ENCODE measurements at places on chromosomes 3 and 15.

GRCh38 chr3:188338086-188338485, 184.1 kb downstream of the LPP start:
- no peak for DNase-seq
- H3K4me1 ChIP-seq: peaks cover 29% of the 10 kb centered on the region
- H3K27me3 ChIP-seq: no peaks in the 10 kb centered on the region

DNA sequence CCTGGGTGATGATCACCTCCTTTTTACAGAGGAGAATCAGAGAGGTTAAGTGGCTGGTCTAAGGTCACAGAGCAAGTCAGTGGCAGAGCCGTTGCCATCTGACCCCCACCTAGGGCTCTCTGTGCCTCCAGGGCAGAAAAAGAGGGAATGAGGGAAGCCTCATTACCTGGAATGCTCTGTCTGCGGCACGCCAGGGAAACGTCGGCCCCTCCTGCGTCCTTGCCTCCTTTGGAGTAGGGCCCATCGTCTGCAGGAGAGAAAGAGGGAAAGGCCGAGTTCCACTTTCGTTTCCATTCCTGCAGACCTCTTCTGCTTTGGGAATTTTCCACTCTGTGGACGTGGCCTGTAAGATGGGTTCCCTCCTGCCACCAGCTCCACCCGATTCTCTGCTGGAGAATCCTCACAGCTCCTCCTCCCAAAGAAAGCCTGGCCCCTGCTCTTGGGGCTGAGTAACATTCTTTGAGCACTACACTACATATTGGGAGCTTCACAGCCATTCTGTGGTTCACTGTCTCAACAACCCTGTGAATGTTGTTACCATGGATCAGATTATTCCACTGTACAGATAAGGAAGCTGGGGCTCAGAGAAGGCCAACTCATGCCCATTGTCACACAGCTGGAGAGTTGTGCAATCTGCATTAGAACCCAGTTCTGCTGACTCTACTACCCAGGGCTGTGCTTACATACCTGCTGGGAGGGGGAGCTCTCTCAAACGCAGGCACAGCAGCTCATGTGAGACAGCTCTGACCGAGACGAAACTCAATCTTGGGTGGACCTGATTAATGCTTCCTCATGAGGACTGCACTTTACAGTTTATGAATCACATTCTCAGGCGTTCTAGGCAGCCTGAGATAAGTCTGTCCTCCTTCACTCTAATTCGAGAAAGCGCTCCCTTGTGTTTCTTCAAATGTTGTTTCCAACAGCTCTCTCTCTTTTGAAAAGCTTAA, 14.2 kb downstream of the GRIP2 start:
- no peaks in the 10 kb centered on the region for H3K36me3 ChIP-seq
- H3K4me3 ChIP-seq: no peak overlapping the region
- DNase-seq: no peak
- H3K27ac ChIP-seq: no peak overlapping the region

GRCh38 chr3:57696801-57697321, 4.0 kb upstream of the DENND6A start:
- peaks cover 4% of the 10 kb centered on the region for H3K36me3 ChIP-seq
- H3K27me3 ChIP-seq: no peaks in the 10 kb centered on the region
- no peak overlapping the region for H3K27ac ChIP-seq
- peaks cover 3% of the 10 kb centered on the region for H3K4me1 ChIP-seq
- no peak overlapping the region for H3K4me3 ChIP-seq
- no peak for DNase-seq

- H3K4me3 ChIP-seq: peak overlapping the region; percentile 95
- no peak for DNase-seq
- H3K27me3 ChIP-seq: no peaks in the 10 kb centered on the region
- peaks cover 83% of the 10 kb centered on the region for H3K36me3 ChIP-seq
- peaks cover 50% of the 10 kb centered on the region for H3K4me1 ChIP-seq
- H3K27ac ChIP-seq: peak overlapping the region; percentile 97
Measured at GRCh38 chr3:10251006-10251405, 2.7 kb downstream of the TATDN2 start.

GRCh38 chr3:128054367-128054766, 2.1 kb downstream of the SEC61A1 start:
- peak overlapping the region; percentile 99 for H3K4me3 ChIP-seq
- H3K36me3 ChIP-seq: peaks cover 61% of the 10 kb centered on the region

GRCh38 chr15:35992791-35993190, 446.8 kb upstream of the DPH6 start:
- no peak overlapping the region for H3K27ac ChIP-seq
- H3K27me3 ChIP-seq: no peaks in the 10 kb centered on the region
- H3K4me1 ChIP-seq: no peaks in the 10 kb centered on the region
- H3K4me3 ChIP-seq: no peak overlapping the region
- no peaks in the 10 kb centered on the region for H3K36me3 ChIP-seq

DNA sequence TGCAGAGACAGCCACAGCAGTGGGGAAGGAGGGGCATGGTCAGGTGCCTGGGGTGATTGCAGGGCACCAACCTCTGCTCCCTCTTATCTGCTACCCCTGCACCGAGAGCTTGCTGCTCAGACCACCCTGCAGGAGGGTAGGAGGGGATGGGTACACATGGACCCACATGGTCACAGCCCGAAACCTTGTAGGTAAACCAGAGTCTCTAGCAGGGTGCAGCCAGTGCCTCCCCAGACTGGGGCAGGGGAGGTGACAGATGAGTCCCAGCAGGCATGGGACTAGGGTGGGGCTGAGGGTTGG, 49.2 kb downstream of the FAH start:
- H3K36me3 ChIP-seq: no peaks in the 10 kb centered on the region
- DNase-seq: no peak
- no peak overlapping the region for H3K4me3 ChIP-seq

DNA sequence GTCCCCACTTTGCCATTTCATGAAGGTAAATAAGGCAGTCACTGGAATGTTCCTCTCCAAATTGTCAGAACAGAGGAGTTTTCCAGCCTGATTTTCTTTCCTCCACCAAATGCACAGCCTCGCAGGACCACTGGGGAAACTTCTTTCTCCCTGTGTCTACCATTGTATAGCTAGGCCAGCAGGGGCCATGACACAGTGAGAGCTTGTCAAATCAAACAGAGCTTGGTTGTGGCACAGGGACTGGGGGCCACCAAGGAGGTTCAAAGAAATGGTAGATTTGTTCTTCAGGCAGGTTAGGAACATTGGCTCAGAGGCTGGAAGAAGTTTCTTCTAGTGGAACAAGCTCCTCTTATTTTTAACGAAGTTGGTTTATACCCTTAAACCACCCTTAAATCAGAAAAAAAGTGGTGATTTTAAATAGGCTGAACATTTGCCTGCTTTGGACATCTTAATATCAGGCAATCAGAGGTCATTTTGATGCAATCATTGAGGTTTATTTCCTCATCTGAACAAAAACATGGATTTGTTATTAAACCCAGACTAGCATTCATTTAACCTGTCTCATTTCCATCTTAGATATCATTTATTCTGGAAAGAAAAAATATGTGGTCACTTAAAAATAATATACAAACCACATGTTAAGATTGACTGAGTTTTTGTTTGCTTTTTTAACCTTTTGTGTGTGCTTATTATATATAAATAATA, 105.6 kb downstream of the GTPBP8 start:
- H3K27ac ChIP-seq: no peak overlapping the region
- no peak overlapping the region for H3K4me3 ChIP-seq
- no peak for DNase-seq
- H3K36me3 ChIP-seq: no peaks in the 10 kb centered on the region

DNA sequence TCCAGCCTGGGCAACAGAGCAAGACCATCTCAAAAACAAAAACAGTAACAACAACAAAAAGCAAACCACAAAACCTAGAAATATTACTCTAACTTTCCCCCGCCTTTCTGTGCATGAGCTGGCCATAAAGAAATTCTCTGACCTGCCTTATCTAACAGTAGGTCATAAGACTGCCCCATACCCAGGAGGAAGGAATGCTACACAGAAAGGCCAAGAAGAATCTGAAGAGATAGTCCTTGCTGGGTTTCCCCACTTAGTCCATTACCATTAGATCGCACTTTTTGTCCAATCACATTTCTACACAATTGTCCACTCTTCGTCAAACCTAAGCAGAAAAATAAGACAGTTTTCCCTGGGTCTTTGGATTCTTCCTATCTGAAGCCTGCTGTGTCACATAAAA, 23.5 kb downstream of the CIAO2A start:
- H3K4me3 ChIP-seq: no peak overlapping the region
- peaks cover 26% of the 10 kb centered on the region for H3K36me3 ChIP-seq
- no peak for DNase-seq
- peaks cover 10% of the 10 kb centered on the region for H3K4me1 ChIP-seq
- no peak overlapping the region for H3K27ac ChIP-seq

- no peaks in the 10 kb centered on the region for H3K27me3 ChIP-seq
- H3K4me1 ChIP-seq: peaks cover 7% of the 10 kb centered on the region
- H3K27ac ChIP-seq: no peak overlapping the region
Measured at GRCh38 chr3:72192572-72192971, 407.6 kb upstream of the PROK2 start.

DNA sequence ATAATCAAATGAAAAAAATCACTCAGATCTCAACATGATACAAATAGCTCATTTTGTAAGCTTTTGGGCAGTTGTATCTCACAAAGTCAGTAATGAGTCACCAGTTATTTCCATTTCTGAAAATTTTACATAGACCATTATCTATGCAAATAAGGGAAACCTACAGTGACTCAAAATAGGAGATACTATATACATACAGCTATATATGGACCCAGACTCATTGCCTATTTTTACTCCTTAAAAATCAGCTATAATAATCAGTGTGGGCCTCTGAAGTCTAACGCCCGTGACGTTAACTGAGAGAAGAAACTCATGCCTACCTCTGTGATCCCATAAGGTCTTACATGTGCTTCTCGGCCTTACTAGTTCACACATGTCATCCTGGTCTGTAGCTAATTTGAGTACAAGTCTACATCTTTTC, 31.6 kb downstream of the LRIG1 start:
- H3K4me3 ChIP-seq: peak overlapping the region; percentile 67
- H3K4me1 ChIP-seq: peaks cover 78% of the 10 kb centered on the region
- H3K36me3 ChIP-seq: peaks cover 32% of the 10 kb centered on the region
- H3K27me3 ChIP-seq: no peaks in the 10 kb centered on the region

- H3K4me1 ChIP-seq: no peaks in the 10 kb centered on the region
- H3K36me3 ChIP-seq: peaks cover 15% of the 10 kb centered on the region
- H3K4me3 ChIP-seq: no peak overlapping the region
- no peak overlapping the region for H3K27ac ChIP-seq
Measured at GRCh38 chr3:134535186-134535970, 49.5 kb downstream of the CEP63 start.

GRCh38 chr3:194101592-194102432, 34.1 kb upstream of the HES1 start:
- H3K27me3 ChIP-seq: peaks cover 38% of the 10 kb centered on the region
- H3K36me3 ChIP-seq: no peaks in the 10 kb centered on the region
- peaks cover 11% of the 10 kb centered on the region for H3K4me1 ChIP-seq

- H3K4me1 ChIP-seq: peaks cover 3% of the 10 kb centered on the region
- H3K36me3 ChIP-seq: no peaks in the 10 kb centered on the region
- H3K27me3 ChIP-seq: peaks cover 13% of the 10 kb centered on the region
- H3K27ac ChIP-seq: no peak overlapping the region
- DNase-seq: no peak
Measured at GRCh38 chr3:56125358-56126005, 342.8 kb downstream of the ERC2 start.

DNA sequence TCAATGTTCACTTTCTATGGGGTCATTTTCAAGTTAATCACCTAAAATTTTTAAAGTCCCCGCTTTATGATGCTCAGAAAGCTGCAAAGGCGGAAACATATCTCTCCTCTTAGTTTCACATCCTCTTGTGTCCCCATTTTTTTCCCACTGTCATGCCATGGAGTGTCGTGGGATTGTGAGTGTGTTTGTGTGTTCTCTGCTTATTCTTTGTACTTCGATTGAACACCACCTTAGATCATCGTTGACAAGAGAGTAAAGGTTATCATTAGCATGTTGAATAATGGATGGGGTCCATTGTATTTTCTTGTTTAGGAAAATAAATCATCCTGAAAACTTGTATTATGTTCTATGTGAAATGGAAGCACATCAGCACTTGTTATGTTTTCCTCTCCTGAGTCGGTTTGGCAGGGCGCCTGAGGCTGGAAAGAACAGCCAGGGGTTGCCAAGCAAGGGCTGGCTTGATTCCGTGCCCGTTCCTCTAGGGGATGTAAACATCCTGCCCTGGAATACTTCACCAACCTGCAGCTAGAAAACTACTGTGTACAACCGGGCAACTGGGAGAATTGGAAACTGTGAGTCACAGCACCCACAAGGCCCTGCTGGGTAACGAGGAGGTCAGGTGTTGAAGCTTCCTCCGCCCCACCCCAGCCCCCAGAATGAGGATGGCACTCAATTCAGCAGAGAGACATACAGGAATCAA, 67.2 kb downstream of the EIF4E3 start:
- H3K27me3 ChIP-seq: peaks cover 5% of the 10 kb centered on the region
- DNase-seq: no peak
- H3K4me1 ChIP-seq: peaks cover 6% of the 10 kb centered on the region
- no peaks in the 10 kb centered on the region for H3K36me3 ChIP-seq
- H3K27ac ChIP-seq: no peak overlapping the region

DNA sequence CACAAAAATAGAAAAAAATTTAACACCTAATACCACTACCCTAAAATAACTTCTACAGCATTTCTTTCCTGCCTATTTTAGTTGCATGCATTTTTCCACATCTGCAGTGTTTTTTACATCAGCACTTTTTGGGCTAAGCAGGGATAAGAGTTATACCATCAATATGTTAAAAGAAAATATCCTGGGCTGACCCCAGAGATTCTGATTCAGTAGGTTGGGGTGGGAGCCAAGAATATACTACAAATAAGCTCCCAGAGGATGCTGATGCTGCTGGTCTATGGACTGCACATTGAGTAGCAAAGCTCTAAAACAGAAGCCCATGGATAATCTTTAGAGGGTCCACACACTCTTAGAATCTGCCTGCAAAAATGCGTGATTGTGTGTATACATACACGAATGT, 14.8 kb downstream of the FYCO1 start:
- no peak for DNase-seq
- H3K36me3 ChIP-seq: peaks cover 86% of the 10 kb centered on the region
- no peaks in the 10 kb centered on the region for H3K27me3 ChIP-seq
- H3K4me3 ChIP-seq: peak overlapping the region; percentile 60
- H3K4me1 ChIP-seq: peaks cover 63% of the 10 kb centered on the region

DNA sequence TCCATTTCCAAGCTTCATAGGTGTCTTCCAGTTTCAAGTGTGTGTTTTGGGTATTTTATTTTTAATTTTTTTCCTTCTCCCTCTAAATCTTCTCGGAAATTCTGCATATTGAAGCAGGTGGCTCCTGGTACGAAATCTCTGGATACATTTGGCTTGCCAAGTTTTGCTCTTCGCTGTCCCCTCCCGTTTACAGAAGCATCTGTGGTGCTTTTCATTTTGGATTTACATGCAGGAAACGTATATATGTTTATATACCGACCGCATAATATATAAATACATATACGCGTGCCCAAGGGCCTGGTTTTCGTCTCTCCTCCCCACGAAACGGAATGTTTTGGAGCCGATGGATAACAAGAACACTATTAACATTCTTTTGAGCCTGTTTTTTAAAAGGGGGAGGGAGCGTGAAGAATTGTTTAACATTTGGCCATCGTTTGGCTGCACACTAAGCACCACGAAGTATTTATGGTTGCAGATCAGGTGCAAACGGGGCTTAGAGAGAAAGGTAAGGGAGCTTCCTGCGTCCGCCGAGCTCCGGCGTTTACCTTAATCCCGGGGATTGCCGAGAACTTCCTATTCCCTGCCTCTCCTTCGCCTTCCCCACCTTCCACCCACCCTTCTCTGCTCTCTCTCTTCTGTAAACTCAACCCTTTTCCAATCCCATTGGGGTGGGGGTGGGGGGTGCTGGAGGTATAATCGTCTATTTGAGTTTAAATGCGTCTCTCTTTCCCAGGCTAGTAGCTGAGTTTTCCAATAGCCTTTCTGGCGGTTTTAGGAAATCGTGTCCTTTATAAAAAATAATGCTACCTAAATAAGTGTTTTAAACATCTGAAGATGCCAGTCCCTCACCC, 1.1 kb upstream of the NLGN1 start:
- peaks cover 27% of the 10 kb centered on the region for H3K4me1 ChIP-seq
- no peak for DNase-seq
- H3K27me3 ChIP-seq: peaks cover 68% of the 10 kb centered on the region
- no peak overlapping the region for H3K27ac ChIP-seq
- peak overlapping the region; percentile 76 for H3K4me3 ChIP-seq
